Pons (tissue), 1 donor: ENCODE measurements at places on chromosomes 2 and 18.

DNA sequence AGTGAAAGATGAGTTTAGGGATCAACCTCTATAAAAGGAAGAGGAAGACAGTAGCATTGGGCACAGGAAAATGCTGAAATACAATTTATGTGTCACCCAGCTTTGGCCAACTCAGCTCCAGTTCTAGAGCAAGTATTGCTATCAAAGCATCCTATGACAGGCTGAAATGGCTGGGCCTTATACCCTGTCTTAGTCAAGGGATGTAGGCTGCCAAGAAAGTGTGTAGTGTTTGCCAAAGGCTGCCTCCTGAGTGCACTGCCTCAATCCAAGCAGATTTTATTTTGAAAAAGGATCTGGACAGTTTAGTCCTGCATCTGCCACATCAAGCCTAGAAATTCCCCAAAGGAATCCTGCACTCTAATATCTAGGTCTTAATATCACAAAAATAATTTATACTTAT is 359.9 kb upstream of the ZC3H15 start:
- peak; percentile 19 for DNase-seq

DNA sequence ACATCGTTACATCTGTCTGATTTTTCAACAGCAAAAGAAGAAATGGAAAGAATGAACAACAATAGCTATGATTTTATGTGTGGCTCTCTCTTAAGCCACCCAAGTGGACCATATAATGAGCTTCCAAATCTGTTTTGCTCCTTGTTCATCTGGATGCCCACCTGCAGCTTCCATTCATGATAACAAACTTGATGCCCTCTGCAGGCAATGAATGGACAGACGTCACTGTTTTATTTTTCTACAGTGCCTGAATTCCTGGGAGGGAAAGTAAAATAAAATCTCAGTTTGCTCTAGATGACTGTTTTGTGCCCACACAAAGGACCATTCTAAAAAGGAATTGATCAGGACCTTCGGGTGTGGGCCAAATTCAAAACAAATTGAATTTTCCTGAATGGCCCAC is 5.0 kb downstream of the MREG start:
- DNase-seq = no peak

DNA sequence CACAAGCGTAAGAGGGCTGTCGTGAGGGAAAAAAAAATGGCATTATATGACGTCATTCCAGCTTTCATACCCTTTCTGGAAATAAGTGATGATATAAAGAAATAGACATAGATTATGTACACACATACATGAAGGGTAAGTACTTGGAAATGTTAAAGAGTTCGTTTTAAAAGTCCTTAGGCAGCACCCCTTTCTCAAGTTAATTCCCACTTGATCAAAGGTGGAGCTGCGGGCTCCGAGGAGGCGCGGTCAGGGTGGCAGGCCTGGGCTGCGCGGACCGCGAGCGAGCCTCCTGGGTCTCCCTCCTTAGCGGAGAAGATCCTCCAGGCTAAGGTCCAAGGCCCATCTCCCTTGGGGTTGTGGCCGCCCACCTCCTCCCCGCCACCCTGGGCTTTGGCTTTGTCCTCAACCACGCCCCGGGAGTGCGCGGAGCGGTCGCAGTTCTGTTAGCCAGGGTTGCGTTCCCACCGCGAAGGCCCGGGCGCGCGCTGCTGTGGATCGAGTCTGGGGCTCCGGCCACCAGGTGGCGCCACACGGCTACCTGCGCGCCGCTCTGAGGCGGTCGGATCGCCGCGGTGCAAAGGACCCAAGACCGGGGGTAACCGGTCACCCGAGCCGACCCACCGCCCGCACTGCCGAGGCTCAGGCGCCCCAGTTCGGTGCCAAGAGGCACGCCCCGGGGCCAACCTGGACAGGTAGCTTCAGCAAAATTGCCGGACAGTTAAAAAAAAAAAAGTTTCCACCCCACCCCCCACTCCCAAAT is 66.8 kb downstream of the HNRNPLL start:
- DNase-seq = no peak

- DNase-seq = no peak
Observed at GRCh38 chr18:64678048-64678447, 529.2 kb upstream of the LINC00305 start.

GRCh38 chr18:3713708-3714107 is 263.7 kb downstream of the TGIF1 start:
- no peak for DNase-seq

DNA sequence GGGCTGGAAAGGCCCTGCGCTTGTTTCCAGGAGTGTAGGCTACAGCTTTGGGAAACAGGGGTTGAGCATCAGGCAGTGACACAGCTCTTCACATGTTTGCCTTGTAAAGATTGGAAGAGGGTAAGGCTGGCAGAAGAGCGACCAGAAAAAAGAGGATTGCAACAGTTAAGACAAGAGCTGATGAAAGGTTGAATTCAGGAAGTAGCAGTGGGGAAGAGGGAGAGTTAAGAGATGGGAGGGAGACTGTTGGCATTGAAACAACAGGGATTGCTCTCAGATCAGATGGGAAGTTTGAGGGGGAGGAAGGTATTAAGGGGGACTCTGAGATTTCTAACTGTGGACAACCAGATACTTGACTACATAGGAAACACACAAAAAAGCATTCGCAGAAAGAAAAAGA is 96.9 kb downstream of the CTAGE1 start:
- no peak for DNase-seq

- DNase-seq = peak; percentile 30
Observed at GRCh38 chr18:55376387-55376786, 211.6 kb downstream of the TCF4 start.

DNA sequence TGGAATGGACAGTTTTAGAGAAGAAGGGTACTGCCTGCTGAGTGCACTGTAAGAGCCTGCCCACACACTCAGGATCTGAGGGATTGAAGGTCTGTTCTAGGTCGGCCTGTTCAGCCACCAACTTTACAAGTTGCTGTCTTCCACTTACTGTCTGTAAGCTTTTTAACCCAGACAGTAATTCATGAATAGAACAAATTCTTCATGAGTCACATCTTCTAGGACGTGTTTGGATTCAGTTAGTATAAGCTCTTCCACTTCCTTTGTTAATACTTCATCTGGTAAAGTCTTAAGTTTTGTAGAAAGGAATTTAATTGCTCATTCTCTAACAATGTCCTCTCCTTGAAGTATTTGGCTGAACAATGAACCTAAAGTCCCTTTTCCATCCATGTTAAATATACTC is 74.6 kb downstream of the PDE11A start:
- DNase-seq = no peak

- DNase-seq = no peak
Observed at GRCh38 chr2:186515376-186515775, 29.3 kb downstream of the ZC3H15 start.

- DNase-seq = no peak
Observed at GRCh38 chr2:176161825-176162626, 4.9 kb downstream of the HOXD3 start.

DNA sequence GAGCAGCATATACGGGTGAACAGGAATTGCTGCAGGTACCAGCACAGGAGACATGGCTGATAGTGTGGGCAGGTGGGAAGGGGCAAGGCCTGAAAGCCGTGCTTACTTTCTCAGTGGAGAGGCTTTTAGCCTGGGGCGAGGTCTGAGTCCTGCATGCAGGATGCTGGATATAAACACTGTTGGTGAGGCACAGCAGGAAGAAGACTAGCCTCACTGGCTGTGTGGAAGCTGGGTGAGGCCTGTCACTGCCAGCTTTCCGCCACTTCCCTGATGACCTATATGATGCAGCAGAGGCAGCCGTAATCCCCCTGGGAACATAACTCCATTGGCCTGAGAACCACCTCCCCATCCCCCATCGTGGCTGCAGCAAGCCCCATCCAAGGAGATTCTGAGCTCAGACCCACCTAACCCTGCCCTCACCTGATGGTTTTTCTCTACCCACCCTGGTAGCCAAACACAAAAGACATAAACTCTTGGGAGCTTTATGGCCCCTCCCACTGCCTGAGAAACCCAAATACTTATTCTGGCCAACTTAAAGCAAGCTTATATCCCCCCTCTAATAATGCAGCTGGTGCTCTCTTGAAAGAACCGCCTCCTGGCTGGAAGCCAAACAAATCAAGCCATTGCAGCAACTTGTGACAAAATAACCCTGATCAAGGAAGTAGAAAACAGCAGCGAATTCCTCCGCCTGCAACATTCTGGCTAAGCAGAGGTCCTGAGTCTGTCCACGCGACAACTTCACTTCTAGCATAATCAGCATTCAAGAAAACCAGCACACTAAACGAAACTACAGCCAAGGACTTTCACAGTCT is 54.6 kb upstream of the DSC1 start:
- no peak for DNase-seq

GRCh38 chr2:30979822-30980245 is 158.4 kb downstream of the GALNT14 start:
- DNase-seq = no peak

GRCh38 chr2:7449298-7449697 is 532.1 kb downstream of the RNF144A start:
- DNase-seq = no peak

GRCh38 chr2:210577263-210578071 is 21.1 kb downstream of the CPS1 start:
- peak; percentile 90 for DNase-seq

DNA sequence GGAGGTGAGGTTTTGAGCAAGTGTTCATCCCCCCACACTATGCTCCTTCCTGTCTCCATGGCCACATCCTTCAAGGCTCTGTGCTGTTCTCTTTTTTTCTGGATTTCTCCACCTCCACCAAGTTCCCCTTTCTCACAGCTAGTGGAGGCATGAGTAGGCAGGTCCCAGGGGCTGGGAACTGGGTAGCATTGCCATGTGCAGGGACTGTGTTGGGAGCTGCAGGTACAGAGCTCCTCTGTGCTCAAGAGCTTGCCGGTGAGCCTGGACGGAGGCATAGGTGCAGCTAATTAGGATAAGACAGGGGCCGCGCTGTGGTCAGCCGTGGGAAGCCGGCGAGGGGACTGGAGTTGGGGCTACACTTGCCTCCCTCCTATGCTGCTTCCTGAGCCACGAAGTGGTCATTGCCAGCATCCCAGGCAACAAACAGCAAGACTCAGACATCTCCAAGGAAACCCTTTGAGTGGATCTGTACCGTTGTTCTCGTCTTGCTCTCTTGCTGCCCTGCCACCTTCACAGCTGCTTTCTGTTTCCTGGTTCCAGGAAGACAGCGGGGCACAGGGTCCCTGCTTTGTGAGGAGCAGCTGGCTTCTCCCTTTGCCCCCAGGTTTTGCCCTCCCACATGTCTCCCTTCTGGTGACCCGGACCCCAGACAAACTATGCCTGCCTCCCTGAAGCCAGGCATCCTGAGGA is 36.9 kb downstream of the ATOH8 start:
- DNase-seq = no peak

DNA sequence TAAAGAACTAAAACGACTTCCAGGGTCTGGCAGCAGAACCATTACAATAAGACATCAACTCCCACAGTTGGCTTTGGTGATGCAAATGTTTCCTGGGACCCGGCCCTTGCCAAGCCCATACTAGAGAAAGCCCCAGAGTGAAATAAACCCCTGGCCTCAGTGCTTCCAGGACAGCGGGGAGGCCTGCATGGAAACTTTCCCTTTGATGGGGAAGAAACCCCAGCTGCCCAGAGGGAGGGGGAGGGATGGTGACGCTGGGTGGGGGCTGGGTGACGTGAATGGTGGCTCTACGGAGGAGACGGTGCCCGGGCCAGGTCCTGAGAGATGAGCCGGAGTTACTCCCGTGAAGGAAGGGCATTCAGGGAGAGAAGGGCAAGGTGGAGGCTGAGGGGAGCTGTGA is 27.5 kb downstream of the INHBB start:
- no peak for DNase-seq

GRCh38 chr2:43443282-43443681 is 152.6 kb downstream of the THADA start:
- DNase-seq = no peak

DNA sequence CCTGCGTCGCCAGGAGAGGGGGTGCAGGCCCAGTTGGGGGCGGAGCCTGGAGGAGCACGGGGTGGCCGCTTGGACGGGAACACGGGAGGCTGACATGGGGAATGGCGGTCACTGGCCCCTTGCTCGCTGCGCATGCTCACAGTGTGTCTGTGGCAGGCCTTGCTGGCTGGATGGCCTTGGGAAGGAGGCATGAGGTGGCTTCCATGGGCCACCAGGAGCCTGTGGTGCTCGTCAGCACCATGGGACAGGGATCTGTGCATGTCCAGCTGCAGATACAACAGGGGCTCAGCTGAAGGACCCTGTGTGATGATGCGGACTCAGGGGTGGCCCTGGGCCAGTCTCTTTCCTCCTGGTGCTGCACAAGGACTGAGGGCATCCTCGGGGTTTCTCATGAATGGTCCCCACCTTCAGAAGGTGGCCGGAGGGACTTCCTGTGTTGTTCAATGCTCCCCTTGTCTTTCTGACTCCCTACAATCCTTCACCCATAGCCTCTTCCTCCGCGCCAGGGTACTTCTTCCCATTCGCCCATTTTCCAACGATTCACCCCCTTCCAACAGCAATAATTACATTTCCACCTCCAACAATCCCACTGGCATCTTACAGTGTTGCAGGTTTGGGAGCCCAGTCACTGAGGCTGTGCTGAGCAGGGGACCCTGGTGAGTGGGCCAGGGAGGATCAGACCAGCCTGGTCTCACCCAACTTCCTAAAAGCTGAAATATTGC is 3.4 kb upstream of the SP140L start:
- DNase-seq = no peak

GRCh38 chr2:122528958-122529705 is 773.7 kb downstream of the TSN start:
- no peak for DNase-seq

DNA sequence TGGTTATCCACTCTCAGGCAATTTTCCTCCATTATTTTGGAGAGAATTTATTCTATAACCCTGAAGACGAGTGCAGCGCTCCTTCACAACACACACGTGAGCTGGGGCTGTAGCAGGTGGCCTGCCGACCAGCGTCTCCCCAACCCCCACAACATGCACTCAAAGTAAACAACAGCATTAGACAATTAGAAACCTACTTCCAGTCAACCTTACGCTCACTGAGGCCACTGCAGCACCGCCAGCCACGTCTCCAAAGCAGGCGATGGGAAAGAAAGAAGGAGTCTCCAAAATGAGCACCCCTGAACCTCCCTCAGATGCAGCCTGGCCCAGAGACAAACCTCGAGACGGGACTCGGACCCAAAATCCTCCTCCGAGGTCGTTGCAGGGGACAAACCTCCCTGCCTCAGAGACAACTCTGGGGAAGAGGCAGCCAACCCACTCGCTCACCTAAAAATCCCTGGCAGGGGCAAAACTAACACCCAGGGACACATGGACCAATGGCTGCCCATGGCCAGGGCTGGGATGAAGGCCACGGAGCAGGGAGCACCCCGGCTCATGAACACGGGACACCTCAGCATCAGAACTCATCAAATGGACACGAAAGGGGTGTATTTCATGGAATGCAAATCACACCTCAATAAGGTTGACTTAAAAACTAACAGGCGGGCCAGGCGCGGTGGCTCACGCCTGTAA is 2.6 kb downstream of the SLC66A2 start:
- no peak for DNase-seq

GRCh38 chr2:24191848-24192247 is 17.0 kb downstream of the FAM228A start:
- DNase-seq = no peak

DNA sequence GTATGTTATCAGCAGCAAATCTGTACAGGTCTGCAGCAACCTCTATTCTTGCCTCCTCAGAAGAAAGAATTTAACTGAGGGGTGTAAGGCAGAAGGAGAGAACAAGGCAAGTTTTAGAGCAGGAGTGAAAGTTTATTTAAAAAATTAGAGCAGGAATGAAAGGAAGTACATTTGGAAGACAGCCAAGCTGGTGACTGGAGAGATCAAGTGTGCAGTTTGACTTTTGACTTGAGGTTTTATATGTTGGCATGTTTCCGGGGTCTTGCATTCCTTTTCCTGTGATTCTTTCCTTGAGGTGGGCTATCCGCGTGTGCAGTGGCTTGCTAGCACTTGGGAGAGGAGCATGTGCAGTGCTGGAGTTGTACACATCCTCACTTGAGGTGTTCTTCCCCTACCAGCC is 16.5 kb upstream of the CERS6 start:
- DNase-seq = no peak

GRCh38 chr2:217085543-217085942 is 225.7 kb upstream of the TNP1 start:
- no peak for DNase-seq
